ENCODE measurements at places on chromosomes 12 and 14.

DNA sequence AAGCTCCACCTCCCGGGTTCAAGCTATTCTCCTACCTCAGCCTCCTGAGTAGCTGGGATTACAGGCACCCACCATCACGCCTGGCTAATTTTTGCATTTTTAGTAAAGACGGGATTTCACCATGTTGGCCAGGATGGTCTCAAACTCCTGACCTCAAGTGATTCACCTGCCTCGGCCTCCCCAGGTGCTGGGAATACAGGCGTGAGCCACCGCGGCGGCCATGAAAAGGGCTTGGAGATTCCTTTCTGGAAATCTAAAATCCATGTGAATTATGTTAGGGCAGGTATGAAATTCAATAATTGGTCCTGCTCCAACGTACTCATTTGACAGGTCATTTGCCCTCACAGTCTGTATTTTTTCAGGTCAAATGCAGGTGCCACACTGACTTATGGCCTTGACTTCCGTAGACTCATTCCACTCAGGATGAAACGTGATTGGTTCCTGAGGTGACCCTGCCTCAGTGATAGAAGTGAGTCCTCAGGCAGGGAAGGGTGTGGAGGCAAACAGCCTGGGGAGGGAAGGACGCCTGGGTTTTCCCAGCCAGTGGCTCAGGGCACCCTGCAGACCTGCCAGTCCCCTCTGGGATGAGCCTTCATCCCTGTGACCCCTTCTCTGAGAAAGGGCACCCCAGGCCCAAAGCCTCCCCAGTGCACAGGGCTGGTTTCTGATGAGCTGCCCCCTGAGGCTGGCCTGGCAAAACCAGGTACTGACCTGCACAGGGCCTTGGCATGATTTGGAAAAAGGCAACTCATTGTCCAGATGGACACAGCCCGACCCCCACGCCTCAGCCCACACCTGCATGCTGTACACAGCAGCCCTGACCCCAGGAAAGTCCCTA, 48.7 kb downstream of the PSMA6 start:
- no peak for DNase-seq

DNA sequence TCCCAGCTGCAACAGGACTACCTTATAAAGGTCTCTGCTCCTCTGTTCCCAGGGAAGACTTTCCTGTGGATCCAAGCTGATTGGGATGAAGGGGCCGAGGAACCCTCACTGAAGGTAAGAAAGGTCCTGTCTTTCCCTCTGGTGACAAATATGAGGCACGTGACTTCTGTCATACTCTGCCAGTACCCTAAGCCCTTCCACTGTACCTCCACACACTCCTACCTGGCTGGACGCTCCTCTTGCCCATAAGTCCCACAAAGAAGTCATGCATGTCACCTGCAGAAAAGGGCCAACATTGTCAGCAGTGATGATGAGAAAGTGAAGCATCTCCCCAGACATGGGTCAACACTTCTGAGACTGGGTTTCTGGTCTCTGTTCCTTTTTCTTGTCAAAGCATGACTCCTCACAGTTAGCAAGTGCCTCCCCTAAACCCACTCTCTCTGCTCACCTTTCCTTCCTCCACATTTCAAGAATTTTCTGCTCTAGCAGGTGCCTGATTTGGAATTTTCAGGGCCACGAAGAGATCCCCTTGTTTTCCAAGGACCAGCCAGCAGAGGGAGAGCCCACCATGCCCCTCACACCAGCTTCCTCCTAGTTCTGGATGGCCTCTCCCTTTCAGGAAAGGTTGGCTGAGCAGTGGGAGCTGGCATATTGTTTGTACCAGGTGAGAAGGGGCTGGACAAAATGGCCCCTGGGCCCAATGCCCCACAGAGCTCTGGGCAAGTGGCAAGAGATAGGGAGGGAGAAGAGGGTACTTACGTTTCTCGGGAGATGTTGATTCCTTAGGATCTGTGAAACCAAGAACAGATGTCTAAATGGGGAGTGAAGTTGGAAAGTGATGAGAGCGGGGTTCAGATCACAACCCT, 3.5 kb downstream of the TAC3 start:
- DNase-seq, result no peak

- DNase-seq, result no peak
Measured at GRCh38 chr12:97309921-97310320, 152.7 kb upstream of the RMST start.

DNA sequence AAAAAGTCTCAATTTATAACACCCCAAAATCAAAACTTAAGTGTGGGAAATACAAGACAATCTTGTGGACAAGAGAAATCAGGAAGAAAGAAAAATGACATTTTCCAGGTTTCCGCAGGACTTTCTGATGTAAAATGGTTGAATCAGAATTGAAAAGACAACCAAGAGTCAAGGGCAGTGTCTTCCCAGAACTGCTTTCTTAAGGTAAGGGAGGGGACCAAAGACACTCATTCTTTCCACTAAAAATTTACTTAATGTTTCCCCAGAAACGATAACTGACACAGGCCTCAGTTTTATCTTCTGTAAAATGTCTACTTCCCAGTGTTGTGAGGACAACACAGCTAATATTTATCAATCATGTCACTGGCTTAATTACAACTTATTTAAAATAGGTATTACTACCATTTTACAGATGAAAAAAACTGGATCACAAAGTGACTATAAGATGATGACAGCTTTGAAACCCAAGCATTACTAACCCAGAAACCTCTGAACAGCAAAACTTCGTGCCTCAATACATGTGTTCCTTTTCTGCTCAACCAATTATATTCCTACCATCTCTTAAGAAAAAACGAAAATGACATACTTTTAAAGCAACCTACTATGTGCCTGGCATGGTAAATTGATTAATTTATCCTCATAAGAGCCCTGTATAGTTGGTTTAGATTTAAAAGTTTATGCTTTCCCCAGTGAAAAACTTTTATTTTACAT, 4.6 kb downstream of the SINHCAF start:
- no peak for DNase-seq

DNA sequence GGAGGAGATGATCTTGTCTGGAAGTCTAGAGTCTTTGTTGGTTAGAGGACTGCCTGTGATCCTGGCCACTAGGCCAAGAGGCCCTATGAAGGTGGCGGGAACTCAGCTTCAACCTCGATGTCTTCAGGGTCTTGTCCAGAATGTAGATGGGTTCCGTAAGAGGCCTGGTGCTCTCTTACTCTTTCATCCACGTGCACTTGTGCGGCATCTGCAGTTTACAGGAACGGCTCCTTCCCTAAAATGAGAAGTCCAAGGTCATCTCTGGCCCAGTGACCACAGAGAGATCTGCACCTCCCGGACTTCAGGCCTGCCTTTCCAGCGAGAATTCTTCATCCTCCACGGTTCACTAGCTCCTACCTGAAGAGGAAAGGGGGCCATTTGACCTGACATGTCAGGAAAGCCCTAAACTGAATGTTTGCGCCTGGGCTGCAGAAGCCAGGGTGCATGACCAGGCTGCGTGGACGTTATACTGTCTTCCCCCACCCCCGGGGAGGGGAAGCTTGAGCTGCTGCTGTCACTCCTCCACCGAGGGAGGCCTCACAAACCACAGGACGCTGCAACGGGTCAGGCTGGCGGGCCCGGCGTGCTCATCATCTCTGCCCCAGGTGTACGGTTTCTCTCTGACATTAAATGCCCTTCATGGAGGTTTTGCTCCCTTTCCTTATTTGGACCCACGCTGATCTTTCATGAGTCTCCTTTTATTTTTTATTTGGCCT, 17.7 kb downstream of the WNT5B start:
- no peak for DNase-seq

GRCh38 chr12:94318181-94318580, 141.5 kb downstream of the CEP83 start:
- DNase-seq, result no peak
